ENCODE measurements at places on chromosomes 6 and 20.

DNA sequence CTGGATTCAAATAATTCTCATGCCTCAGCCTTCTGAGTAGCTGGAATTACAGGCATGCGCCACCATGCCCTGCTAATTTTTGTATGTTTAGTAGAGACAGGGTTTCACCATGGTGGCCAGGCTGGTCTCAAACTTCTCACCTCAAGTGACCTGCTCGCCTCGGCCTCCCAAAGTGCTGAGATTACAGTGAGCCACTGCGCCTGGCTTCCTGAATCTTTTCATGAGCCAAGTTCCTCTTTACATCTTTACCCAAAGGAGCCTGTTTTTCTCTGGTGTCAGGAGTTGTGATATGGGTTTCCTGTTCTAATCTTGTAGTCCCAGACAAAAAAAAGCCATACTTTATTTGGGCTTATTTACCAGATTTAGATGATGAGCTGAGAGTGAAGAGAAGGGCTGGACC is 34.4 kb downstream of the PCNA start:
- DNase-seq: no peak

GRCh38 chr20:4813863-4814695 is 92.4 kb downstream of the PRND start:
- DNase-seq: no peak

DNA sequence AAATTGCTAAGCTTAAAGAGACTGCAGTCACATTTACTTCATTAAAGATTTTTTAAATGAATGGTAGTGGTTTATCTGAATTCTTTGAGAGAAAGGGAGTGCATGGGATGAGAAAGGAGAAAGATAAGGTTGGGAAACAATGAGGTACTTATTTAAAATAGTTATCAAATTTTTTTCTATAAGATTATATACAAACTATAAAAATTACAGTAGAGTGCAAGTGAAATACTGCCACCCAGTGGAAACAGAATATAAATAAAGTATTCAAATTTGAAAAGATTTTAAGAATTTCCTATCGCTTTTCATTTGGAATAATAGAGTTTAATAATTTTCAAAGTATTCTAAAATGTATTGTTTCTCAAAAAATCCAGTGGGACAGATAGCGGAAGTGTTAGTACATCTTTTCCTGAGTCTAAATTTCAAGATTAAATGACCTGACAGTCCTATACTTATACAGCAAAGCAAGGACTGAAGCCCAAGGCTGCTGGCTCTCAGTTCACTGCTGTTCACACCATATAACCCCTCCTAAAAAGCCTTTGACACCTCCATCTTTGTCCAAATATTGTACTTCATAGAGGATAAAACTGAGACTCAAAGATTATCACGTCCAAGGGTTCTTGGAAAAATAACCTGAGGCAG is 31.1 kb downstream of the EPM2A start:
- no peak for DNase-seq

GRCh38 chr6:53109612-53110011 is 39.0 kb downstream of the GCM1 start:
- DNase-seq: no peak

GRCh38 chr6:43222418-43223059 is 6.7 kb downstream of the DNPH1 start:
- DNase-seq: no peak

DNA sequence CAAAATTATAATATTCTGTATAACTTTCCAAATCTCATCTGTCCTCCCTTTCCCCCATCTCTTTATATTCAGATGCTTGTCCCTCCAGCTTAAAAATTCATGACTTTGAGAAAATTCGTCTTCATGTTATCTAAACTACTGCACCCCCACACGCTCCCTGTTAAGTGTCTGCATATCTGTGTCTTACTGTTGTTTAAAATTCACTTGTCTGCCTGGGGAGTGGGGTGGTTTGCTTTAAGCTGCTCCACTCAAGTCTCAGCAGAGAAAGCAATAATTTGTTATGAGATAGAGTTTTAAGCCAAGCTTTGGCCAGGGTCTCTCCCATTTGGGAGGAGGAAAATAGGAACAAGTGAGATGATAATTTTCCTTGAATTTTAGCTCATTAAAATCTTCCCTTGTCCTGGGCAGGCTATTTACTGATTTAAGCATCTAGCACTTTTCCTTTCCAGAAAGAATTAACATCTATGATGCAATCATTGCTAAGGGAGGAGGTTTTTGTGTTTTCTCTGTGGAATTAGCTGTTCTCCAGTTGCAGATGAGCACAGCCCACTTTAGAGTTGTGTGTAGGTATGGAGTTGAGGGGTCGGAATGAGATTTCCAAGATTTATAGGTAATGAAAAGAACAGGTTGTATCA is 36.8 kb downstream of the MTHFD1L start:
- no peak for DNase-seq

- no peak for DNase-seq
These were observed 121.7 kb upstream of the MYLIP start for GRCh38 chr6:16007146-16007545.

- DNase-seq: no peak
These were observed 134.3 kb downstream of the RTN4IP1 start for GRCh38 chr6:106495014-106495413.

- DNase-seq: peak; percentile 42
These were observed 855 bp upstream of the GFOD1 start for GRCh38 chr6:13488015-13488895.

DNA sequence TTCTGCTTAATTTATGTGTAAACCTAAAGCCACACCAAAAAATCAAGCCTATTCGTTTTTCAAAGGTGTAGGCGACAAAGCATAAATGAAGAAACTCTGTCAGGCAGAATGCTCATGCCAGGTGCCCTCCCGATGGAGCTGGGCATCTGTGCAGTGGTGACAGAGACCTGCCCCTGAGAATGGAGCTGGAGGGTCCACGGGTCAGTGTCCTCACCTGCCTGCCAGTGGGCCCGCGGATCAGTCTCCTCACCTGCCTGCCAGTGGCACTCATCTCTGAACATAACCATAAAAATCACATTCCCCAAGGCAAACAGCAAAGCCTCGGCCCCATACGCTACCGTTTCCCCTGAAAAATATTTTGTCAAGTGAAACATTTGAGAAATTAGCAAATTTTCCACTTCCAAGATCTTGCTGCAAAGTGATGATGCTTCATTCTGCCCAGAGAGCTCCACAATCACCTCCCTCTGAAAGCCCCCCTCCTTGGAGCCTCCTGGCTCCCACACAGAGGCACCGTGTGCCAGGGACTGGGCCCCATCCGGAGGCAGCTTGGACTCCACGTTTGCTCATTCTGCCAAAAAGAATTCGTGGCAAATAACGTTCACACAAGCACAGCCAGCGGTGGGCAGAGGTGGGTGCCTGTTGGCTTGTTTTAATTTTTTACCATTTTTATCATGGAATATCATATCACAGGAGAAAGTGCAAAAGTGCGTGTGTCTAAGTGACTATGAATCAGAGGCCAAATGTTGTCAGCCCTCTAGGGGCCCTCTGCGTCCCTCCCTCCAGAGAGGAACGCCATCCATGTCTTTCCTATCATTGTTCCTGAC is 88.8 kb downstream of the YTHDF1 start:
- DNase-seq: no peak

DNA sequence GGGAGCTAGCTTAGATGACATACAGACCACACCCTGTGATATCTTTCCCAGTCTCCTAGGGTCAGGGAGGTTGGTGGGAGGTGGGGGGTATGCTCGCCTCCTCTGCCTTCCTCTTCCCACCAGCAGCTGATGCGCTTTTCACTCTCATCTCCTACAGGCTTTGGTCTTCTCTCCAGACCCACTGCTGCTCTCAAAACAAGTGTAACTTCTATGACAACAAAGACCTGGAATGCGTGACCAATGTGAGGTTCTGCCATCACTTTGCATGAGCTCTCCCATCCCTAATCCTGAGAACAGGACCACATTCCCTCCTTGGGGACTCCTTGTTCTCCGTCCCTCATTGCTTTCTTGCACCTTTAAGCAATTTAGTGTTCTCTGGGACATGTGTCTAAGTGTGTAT is 2.7 kb downstream of the CTSA start:
- DNase-seq: no peak

GRCh38 chr6:142118328-142118727 is 14.4 kb upstream of the GJE1 start:
- DNase-seq: no peak

- no peak for DNase-seq
These were observed 61.6 kb downstream of the MRAP2 start for GRCh38 chr6:84095156-84095555.

DNA sequence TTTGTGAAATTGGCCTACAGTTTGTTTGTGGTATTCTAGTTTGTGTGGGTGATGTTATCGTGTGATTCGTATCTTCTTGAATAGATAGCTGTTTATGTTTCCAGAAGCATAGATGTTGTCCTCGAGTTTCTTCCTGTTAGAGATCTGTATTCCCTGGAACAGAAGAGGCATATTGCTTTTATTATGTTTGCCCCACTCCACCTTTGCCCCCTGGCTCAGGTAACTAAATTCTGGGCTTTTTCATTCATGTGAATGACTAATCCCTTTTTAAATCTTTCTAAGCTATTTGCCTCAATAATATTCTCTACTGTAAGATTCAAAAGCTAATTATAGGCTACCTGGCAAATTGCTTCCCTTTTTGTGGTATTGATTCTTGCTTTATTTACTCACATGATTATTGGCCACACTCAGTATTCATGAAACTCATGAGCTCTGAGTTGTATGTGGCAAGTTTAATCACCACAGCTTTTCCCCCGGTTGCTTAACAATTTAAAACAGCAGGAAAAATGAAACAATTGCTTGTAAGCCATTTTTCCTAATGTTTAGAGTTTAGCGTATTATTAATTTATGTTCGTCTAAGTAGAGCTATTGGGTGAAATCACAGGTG is 12.6 kb downstream of the RNF217 start:
- no peak for DNase-seq

DNA sequence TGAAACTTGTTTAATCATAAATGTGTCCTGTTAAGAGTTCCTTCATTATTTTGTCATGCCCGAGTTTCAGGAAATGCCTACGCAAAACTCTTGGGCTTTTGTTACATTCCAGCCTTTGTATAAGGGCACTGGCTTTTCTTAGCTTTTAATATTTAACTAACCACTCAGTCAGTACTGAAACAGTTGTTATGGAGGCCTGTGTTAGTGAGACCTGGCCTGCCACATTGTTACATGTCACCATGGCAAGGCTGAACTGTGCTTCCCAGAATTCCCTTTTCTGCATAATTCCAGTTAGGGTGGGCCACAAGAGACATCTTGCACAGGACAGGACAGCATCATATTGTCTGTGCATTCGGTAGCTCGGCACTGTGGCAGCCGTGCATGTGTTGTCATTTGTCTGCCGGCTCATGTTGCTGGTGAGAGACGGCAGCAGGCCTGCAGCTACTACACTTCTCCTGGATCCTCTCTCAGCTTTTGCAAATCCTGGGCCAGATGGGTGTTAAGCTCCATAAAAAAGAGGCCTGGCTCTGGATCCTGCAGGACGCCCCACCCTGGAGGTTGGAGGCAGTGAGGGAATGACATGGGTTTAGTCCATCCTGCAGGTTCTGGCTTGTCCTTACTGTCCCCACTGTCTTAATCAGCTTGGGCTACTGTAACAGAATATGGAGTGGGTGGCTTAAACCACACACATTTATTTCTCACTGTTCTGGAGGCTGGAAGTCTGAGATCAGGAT is 128.8 kb upstream of the DTNBP1 start:
- DNase-seq: no peak
